Effector memory CD4-positive, alpha-beta T cell (primary cell): ENCODE measurements at places on chromosomes 2 and 18.

DNA sequence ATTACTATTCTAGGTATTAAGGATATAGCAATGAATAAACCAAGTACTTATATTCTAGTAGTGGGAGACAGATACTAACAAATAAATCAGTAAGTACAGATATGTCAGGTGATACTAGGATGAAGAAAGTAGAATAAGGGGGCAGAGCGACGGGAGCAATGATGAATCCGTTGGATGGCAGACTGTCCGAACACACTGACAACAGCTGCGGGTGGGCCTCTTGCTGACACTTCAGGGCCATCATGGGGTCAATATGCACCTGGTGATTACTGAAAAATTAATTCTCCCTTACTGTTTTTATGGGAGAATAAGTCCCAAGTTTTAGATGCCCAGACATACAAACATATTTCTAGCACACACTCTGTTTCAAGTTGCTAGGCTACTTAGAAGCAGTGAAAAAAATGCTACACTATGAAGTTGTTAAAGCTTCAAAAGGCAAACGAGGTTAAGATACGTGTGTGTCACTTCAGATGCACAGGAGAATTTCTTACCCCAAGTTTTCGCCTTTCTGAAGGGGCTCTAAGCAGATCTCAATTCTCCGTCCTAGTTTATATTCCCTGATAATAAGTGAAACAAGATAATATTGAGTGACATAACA lies 78.7 kb downstream of the USP40 start:
- no peaks in the 10 kb centered on the region for H3K4me1 ChIP-seq
- H3K36me3 ChIP-seq: peaks cover 22% of the 10 kb centered on the region
- DNase-seq: no peak
- no peak overlapping the region for H3K4me3 ChIP-seq

DNA sequence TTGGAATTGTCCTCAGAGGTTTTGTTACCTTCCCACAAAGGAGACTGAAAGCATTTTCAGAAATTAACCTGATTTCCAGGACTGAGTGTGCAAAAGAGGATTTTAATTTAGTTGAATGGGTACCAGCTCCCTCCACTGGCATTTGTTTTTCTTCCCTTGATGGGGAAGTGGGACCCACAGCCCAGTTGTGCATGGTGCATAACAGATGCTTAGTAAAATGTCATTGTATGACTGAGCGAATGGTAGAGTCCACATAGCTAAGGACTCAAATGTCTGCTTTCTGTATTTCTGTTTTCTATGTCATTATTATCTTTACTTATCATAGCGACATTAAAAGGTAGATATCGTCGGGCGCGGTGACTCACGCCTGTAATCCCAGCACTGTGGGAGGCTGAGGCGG lies 75.5 kb upstream of the RAPH1 start:
- H3K27me3 ChIP-seq: no peaks in the 10 kb centered on the region
- no peak for DNase-seq
- H3K4me1 ChIP-seq: no peaks in the 10 kb centered on the region
- H3K4me3 ChIP-seq: no peak overlapping the region

DNA sequence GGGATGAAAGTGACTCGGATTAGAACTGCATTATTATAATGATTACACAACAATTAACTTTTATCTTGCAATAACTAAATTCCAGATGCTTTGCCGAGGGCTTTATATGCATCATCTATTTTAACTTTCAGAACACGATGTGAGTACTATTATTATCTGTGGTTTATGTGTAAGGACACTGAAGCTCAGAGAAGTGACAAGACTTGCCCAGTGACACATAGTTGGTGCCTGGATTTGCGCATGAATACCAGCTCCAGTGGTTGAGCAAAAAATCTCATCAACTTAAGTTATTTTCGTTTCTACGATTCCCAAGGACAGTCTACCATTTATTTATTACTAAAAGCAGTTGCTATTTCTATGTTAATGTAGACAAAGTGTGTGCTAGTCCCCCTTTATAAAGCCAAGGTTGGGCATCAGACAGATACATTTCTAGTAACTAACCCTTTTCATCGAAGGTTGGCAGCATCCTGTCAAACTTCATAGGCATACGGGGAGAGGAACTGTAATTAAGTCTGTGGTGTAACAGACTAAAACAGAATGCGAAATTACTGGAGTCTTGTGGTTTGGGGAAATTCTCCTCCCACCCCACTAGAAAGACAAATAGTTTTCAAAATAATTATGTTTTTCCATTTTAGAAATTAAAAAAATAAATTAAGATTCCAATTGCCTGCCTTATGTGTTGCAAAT lies 73.2 kb upstream of the BOD1L2 start:
- no peak overlapping the region for H3K27ac ChIP-seq
- H3K27me3 ChIP-seq: no peaks in the 10 kb centered on the region
- DNase-seq: no peak
- H3K4me1 ChIP-seq: peaks cover 4% of the 10 kb centered on the region

DNA sequence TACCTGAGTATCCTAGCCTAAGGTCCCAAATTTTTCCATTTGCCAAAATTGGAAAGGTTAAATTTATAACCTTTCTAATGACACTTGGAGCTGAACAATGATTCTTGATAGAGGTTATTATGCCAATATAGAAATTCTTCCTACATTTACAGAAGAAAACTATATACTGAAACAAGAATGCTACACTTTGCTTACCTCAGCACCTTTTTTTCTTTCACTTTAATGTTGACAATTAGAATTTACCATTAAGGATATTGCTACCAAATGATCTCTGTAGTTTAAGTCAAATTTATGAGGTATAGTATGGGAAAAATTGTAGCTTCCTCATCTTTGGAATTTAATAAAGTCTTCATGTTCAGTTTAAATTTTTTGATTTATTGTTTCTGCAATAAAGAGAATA lies 577.0 kb downstream of the NR4A2 start:
- H3K27ac ChIP-seq: no peak overlapping the region
- H3K36me3 ChIP-seq: no peaks in the 10 kb centered on the region
- H3K27me3 ChIP-seq: no peaks in the 10 kb centered on the region
- no peak overlapping the region for H3K4me3 ChIP-seq
- no peak for DNase-seq
- H3K4me1 ChIP-seq: no peaks in the 10 kb centered on the region

- H3K27me3 ChIP-seq: no peaks in the 10 kb centered on the region
- peak overlapping the region; percentile 91 for H3K27ac ChIP-seq
- H3K4me1 ChIP-seq: peaks cover 51% of the 10 kb centered on the region
- H3K4me3 ChIP-seq: peak overlapping the region; percentile 5
- no peak for DNase-seq
These were observed 53.0 kb downstream of the EPHA4 start for GRCh38 chr2:221518935-221519625.

DNA sequence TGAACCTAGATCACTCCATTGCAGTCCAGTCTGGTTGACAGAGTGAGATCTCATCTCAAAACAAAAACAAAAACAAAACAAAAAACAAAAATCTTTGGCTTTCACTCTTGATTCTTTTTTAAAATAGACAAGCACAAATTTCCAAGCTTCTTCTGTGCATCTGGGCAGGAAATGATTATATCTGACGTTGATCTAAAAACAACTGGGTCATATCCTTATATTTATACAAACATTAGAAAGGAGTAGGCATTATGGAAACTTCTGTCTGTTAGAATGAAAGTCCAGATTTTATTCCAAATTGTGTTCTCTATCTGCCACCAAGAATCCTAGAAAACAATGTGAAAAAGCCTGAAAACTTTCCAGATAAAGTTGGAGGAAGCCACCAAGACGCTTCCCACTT lies 26.2 kb upstream of the PMAIP1 start:
- no peaks in the 10 kb centered on the region for H3K4me1 ChIP-seq
- H3K27ac ChIP-seq: no peak overlapping the region
- no peak for DNase-seq
- no peak overlapping the region for H3K4me3 ChIP-seq

- H3K27me3 ChIP-seq: no peaks in the 10 kb centered on the region
- no peak overlapping the region for H3K4me3 ChIP-seq
- no peaks in the 10 kb centered on the region for H3K4me1 ChIP-seq
- DNase-seq: peak; percentile 45
- H3K27ac ChIP-seq: no peak overlapping the region
These were observed 23.6 kb upstream of the SLC9A4 start for GRCh38 chr2:102449370-102449974.

DNA sequence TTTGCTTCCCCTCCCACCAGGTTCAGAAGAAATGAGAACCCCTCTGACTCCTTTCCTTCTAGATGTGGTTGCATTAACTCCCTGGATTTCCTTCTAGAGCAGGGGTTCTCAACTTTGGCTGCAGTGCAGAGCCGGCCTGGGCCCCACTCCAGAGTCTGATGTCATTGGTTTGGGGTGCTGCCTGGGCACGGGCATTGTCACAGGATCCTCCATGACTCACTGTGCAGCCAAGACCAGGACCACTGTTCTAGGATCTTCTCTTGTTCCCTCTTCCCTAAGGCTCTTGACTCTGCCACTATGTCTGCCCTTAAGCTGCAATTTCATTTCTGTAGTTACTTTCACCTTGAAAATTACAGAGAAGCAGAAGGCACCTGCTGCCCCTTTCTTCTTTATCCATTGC lies 31.8 kb downstream of the TBC1D8 start:
- no peaks in the 10 kb centered on the region for H3K36me3 ChIP-seq
- no peaks in the 10 kb centered on the region for H3K27me3 ChIP-seq
- no peak for DNase-seq
- H3K4me1 ChIP-seq: no peaks in the 10 kb centered on the region

DNA sequence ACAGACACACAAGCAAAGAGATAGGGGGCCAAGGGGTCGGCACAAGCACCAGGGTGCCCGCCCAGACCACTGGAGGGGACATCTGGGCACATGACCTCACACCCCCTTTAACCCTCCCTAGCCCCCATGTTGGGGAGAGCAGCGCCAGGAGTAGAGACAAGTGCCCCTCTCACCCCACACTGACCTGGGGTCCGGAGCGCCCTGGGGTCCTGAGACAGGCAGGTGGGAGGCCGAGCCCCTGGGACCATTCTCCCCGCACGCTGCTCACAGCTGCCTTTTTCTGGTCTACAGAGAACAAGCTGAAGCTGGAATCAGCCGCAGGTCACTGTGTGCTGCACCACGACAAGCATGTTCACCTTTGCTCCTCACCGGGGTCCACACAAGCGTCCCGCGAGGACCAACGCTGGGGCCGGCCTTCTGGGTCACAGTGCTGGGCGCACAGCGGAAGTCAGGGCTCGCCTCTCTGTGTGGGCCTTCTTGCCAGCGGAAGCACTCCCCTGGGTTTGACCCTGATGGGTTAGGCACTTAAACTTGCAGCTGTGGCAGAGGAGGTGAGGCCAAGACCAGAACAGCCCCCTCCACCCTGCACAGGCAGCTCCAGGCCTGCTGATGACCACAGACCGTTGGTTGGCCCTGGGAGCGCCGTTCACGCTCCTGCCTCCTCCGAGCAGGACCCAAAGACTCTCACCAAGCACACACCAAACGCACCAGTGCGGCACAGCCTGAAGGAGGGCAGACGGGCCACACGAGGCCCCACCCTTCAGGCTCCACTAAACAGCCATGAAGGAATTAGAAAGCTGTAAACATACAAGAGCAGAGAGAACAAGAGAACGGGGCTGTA lies 275.3 kb downstream of the EIPR1 start:
- H3K36me3 ChIP-seq: no peaks in the 10 kb centered on the region
- DNase-seq: no peak
- no peaks in the 10 kb centered on the region for H3K27me3 ChIP-seq
- no peak overlapping the region for H3K27ac ChIP-seq
- H3K4me3 ChIP-seq: no peak overlapping the region
- no peaks in the 10 kb centered on the region for H3K4me1 ChIP-seq

- no peaks in the 10 kb centered on the region for H3K27me3 ChIP-seq
- no peaks in the 10 kb centered on the region for H3K36me3 ChIP-seq
- H3K4me3 ChIP-seq: no peak overlapping the region
These were observed 823.8 kb upstream of the HS6ST1 start for GRCh38 chr2:129142465-129142864.

GRCh38 chr18:70260683-70261082 lies 28.2 kb upstream of the SOCS6 start:
- H3K27ac ChIP-seq: no peak overlapping the region
- H3K36me3 ChIP-seq: no peaks in the 10 kb centered on the region
- no peaks in the 10 kb centered on the region for H3K4me1 ChIP-seq
- H3K27me3 ChIP-seq: no peaks in the 10 kb centered on the region
- H3K4me3 ChIP-seq: no peak overlapping the region
- DNase-seq: no peak

DNA sequence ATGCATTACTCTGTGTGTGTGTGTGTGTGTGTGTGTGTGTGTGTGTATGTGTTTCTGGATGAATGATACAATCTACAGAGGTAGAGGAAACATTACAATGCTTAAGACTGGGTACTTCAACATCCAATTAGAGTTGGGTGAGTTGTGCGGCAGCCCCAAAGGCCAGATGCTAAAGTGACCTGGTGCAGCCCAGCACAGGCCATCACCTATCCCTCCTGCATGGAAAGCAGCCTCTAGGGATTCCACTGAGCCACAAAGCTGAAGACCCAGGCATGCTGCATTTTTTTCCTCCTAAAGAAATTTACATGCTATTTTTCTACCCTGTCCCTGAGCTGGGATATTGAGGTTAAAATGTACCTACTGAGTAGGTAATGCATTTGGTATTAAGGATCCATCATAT lies 79.1 kb upstream of the ETAA1 start:
- no peak overlapping the region for H3K27ac ChIP-seq
- no peaks in the 10 kb centered on the region for H3K36me3 ChIP-seq
- H3K4me3 ChIP-seq: no peak overlapping the region
- no peaks in the 10 kb centered on the region for H3K27me3 ChIP-seq
- DNase-seq: no peak
